ENCODE measurements at places on chromosomes 12 and 14. TPM values are rescaled to one million over a fixed set of nuclear protein-coding genes. Genes with fewer than 3 reads are reported as not detected.

ADCY6 gene
- total RNA-seq = 35.5 TPM

CHFR gene
- 40.6 TPM for total RNA-seq

CCDC88C gene
- 60.0 TPM for total RNA-seq

BHLHE41 gene
- total RNA-seq = 5.5 TPM

SDR9C7 gene
- 0.23 TPM for total RNA-seq

IFNG-AS1 gene
- total RNA-seq = not detected

KDM5A gene
- total RNA-seq = 56.3 TPM

AMHR2 gene
- not detected for total RNA-seq

WNK1 gene
- 91.1 TPM for total RNA-seq

NTS gene
- total RNA-seq = 211 TPM

C12orf60 gene
- total RNA-seq = 3.7 TPM

KITLG gene
- 378 TPM for total RNA-seq

CCDC63 gene
- not detected for total RNA-seq

ASPG gene
- total RNA-seq = 0.46 TPM

CCNB1IP1 gene
- total RNA-seq = 66.4 TPM

KRT71 gene
- not detected for total RNA-seq

BCAT1 gene
- 76.1 TPM for total RNA-seq

CRACR2A gene
- total RNA-seq = 0.92 TPM

CDKN3 gene
- total RNA-seq = 10.8 TPM

SLC25A47 gene
- not detected for total RNA-seq

GSC gene
- 0.46 TPM for total RNA-seq

AMN gene
- 0.23 TPM for total RNA-seq

DNAI7 gene
- 12.0 TPM for total RNA-seq

TAS2R8 gene
- 0.69 TPM for total RNA-seq

HPD gene
- total RNA-seq = not detected

OTUB2 gene
- 11.3 TPM for total RNA-seq

APOLD1 gene
- total RNA-seq = 26.1 TPM

BIN2 gene
- 2.3 TPM for total RNA-seq

ALDH1L2 gene
- 8.3 TPM for total RNA-seq

CORO1C gene
- 206 TPM for total RNA-seq

MGST1 gene
- 14.5 TPM for total RNA-seq

KLRC1 gene
- not detected for total RNA-seq
